Cerebellar nuclear complex (tissue), 1 donor: ENCODE measurements at places on chromosomes 5 and 9.
A peak's percentile ranks its signal among the peaks of the same experiment; 100 is the strongest.

DNA sequence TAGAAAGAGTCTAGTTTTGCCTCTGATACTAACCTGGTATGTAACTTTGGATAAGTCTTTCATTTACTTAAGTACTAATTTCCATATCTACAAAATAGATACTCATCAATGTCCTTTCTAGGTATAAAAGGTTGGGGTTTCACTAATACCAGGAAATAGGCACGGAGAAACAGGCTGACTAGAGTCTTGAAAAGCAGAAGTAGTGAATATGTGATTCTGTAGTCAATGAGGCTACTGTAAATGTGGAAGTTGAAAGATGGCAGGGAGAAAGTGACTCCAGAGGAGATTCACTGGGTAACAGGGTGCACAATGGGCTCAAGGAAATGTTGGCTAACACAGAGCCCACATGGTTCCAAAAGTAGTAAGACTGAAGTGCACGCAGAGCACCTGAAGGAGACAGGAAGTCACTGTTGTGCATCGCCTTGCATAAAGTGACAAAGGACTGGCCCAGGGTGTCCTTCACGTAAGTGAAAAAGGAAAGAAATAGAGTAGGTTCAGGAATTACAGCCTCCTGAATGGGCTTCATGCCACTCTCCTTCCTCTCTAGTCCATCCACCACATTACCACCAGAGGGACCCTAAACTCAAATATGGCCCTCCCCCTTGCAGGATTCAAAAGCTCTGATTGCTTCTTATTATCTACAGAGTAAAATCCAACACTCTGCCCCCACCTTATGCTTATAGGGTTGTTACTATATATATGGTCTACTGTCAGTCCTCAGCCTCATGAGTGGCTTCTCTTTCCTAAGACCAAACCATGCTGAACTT is 288.0 kb upstream of the SMARCA2 start:
- no peak for DNase-seq

DNA sequence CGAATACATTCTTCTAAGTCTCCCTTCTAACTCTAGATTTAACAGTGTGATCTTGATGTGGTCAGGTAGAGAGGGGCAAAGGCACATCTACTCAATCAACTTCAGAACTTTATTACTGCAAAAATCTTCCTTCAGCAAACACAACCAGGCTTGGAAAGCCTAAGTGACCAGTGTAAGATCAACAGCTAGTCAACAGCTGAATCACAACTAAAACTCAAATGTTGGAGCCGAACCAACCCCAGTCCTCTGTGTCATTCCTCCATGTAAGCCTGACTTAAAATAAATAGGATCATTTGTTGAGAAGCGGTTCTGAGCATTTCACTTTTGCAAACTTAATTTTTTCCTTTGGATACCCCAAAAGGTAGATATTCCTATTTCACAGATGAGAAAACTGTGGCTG is 352.7 kb downstream of the EBF1 start:
- DNase-seq: no peak

DNA sequence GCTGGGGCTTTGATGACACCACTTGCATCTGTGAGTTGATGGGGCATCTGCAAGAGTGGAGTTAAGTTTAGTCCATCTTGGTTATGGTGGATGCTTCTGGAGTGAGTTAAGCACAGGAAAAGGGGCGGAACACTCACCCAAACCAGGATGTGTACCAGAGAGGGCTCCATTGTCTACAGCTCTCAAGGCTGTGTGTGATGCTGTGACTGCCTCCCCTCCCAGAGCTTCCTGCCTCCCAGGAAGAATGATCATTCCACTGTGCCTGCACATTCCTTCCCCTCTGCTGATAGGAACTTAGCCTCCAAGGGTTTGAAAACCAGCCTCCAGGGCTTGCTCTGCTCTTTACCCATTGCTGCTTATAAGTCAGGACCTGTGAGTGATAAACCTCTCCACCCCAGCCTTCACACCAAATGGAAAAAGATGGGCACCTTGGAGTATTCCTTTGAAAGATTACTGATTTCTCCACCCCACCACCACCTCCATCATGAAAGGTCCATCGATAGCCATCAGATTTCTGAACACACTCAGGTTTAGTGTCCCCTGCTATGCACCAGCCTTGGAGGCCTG is 160.1 kb upstream of the SPRY4 start:
- no peak for DNase-seq

DNA sequence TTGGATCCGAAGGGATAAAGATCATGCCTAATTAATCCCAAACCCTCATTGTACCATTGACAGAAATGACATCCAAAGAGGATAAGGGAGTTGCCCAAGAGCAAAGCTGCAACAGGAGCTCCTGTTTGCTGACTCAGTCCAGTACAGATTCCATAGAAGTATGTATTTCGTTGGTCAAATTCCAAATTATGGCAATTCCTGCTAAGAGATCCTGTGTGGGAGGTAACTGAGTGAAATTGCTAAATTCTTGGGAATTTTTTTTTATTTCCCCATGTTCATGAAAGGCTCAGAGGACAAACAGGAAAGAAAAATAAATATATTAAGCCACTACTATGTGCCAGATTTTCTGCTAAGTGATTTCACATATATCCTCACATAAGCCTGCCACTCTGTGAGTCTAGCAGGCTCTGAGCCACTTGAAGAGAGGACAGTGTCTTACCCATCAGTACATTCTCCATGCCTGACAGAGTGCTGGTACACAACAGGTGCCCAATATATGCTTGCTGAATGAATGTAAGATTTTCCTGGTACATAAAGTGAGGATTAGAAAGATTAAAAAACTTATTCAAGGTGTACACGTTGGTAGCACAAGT is 132.7 kb downstream of the GLIS3 start:
- no peak for DNase-seq

GRCh38 chr9:744790-745484 is 96.6 kb upstream of the DMRT1 start:
- DNase-seq: peak; percentile 53

DNA sequence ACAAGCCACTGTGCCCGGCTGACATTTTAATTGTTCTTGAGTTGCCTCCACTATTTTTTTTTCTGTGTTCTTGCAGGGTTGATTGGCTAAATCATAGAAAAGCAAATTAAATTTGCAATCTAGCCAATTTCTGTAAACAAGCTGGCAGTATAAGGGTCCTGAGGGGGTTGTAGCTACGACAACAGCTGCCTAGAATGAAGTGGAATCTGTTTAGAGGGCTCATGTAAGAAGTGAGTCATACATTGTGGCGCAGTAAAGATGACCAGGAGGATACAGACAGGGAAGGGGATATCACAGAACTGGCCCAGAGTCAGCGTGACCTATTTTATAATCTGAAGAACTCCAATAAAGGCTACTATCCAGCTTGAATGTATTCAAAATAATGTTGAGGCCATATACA is 82.2 kb upstream of the TLE1 start:
- DNase-seq: no peak

DNA sequence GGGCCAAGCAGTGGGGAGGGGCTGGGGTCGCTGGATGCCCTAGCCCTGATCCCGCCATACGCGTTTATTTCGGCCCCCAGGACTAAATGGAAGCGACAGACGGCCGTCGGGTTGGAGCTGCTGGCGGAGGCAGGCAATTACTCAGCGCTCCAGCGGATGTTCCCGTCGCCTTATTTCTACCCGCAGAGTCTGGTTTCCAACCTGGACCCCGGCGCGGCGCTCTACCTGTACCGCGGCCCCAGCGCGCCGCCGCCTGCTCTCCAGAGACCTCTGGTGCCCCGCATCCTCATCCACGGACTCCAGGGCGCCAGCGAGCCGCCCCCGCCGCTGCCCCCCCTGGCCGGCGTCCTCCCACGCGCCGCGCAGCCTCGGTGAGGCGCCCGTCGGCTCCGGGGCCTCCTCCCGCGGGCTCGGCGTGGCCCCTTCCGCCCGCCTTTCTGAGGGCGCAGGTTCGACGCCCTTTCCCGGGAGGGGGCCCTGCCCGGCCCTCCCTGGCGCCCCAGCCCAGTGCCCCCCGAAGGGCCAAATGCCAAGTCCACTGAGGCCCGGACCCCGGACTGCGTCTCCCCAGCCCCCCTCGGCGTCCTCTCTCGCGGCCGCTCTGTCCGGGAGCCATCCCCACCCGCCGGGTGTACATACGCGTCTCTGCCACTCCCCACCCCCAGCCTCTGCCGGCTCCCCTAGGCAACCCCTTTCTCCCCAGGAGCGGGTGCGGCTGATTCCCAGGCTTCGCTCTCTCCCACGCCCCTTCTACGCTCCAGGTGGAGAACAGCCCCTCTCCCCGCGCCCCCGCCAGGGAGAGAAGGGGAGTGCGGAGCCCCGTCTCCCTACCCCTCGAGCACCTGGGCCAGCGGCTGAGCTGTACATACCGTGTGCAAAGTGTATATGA is 7.0 kb downstream of the BARHL1 start:
- no peak for DNase-seq

DNA sequence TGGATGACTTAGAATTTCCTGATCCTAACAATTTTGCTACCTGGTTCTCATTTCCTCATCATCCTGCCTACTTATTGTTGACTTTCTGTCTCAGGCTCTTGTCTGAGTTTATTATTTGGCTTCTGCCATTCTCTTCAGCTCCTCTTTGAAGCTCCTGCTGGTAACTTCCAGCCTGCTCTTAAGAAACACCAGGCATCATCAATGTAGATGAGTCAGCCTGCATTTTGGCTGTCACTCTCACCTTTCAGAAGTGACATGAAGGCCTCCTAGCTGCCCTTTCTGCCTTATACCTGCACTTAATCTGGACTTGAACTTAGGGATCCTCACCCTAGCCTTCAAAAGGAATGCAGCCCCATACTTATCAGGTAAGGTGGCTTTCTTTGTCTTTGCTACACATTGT is 551.8 kb upstream of the ZNF608 start:
- DNase-seq: no peak

- DNase-seq: no peak
Measured at GRCh38 chr9:80125731-80126264, 554.0 kb downstream of the TLE4 start.

DNA sequence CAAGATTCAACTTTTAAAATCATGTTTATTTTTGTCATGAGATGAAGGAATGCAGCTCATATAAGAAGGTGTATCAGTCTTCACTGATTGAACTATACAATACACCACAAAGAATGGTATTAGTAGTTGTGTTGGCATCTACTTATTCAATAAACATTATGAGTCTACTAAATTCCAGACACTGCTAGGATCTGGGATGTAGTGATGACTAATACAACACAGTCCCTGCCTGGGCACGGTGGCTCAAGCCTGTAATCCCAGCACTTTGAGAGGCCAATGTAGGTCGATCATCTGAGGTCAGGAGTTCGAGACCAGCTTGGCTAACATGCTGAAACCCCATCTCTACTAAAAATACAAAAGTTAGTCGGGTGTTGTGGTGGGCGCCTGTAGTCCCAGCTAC is 171.4 kb upstream of the NFIB start:
- no peak for DNase-seq

GRCh38 chr5:68303754-68304420 is 88.3 kb downstream of the PIK3R1 start:
- DNase-seq: no peak

GRCh38 chr9:134350416-134350994 is 24.2 kb downstream of the RXRA start:
- no peak for DNase-seq

GRCh38 chr5:150328515-150328914 is 25.8 kb upstream of the ARSI start:
- no peak for DNase-seq

DNA sequence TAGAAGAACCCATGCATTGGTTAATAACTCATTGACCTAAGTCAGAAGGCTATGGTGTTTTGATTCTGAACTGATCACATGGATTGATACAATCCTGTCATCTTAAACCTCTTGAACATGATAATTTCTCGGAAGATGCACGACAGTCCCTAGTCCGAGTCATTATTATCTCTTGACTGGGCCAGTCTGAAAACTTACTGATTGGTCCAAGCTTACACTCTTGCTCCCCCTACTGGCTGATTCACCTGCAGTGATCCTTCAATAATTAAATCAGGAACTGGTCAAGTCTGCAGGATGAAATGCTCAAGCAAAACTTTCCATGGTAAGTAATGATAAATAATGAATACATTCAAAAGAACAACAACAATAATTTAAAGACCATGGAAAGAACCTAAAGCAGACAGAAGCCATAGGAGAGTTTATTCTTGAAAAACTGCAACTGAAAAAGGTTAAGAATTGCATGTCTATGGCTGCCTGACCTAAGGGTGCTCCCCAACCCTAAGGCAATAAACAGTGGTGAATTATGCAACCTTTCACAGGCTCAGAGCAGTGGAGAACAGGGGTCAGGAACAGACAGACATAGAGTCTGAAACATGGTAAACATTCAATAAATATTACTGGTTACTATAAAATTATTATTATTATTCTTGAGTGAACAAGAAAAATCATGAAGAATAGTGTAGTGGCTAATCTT is 79.3 kb downstream of the BRINP1 start:
- no peak for DNase-seq

DNA sequence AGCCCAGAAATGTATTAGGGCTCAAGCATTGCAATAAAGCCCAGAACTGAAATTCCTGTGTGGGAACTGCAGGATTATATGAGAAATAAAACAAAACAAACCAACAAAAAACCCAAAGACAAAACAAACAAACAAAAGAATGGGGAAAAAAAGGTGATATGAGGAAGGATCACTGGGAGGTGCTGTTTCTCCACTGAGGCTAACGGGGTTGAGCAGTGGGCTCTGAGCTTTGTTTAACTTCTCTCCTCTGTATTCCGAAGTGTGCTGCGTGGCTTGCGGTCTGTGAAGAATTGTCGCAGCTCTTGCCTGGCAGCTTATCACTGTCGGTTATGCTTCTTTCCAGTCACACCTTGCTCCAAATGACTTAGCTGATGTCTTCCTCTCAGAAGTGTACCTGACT is 106.3 kb downstream of the TENT4A start:
- DNase-seq: no peak

DNA sequence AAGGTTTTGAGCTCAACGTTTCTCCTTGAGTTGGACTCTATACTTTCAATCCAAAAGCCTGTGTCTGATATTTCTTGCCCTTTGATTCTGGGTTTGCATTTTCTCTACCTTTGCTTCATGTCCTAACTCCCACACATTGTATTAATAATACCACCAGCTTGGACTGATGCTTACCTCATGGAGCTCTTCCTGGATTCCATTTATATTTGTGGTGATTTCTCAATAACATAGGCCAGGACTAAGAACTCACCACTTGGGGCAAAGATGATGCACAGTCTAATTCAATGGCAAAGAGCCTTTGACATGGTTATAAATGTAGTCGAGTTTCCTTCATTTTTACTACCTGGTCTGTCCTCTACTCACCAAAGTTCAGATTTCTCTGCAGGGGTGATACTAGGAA is 27.5 kb upstream of the EFNA5 start:
- DNase-seq: no peak

DNA sequence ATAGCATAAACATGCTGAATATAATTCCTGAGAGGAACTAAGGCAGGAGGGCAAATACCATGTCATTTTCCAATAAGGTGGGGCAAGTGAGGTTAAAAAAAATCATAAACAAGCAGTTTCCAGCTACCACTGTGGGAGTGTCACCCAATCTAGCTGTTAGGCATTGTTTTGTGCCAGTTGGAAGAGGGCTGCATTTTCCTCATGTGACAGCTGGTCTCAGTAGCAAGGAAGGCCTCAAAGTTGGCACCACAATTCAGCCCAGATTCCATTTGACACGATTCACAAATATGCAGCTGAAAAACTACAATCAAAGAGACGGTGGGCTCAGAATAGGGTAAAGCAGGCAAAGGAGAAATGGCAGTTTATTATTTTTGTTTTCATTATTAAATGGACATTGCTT is 636.1 kb downstream of the KIF4B start:
- no peak for DNase-seq
